Activated CD4-positive, alpha-beta T cell treated with anti-CD3 and anti-CD28 coated beads, Interleukin-2, amount 10 ng/mL, durations not matched to agents 24 days and 14 days (primary cell): ENCODE measurements at places on chromosomes 2 and 18. TPM values are rescaled to one million over a fixed set of nuclear protein-coding genes. Genes with fewer than 3 reads are reported as not detected.

The NDUFV2 gene
- total RNA-seq = 357 and 360 TPM in 2 replicates

The GRB14 gene
- total RNA-seq = not detected in 2 replicates

The COLEC11 gene
- 0.47 and 0.49 TPM in 2 replicates for total RNA-seq

The GATA6 gene
- not detected in 2 replicates for total RNA-seq

The ZCCHC2 gene
- total RNA-seq = 47.0 and 52.8 TPM in 2 replicates

The EIF4E2 gene
- 89.9 and 93.2 TPM in 2 replicates for total RNA-seq

The ICOS gene
- 111 and 114 TPM in 2 replicates for total RNA-seq

The ANKRD30B gene
- not detected in 2 replicates for total RNA-seq

The SERPINB4 gene
- total RNA-seq = not detected in 2 replicates

The IL1RN gene
- total RNA-seq = 3.0 and 3.3 TPM in 2 replicates

The COL5A2 gene
- 0.49 and 0.66 TPM in 2 replicates for total RNA-seq

The THSD7B gene
- not detected in 2 replicates for total RNA-seq

The INSIG2 gene
- total RNA-seq = 35.2 and 35.6 TPM in 2 replicates

The KIAA2012 gene
- not detected in 2 replicates for total RNA-seq
